ENCODE measurements at places on chromosomes 3 and 15.

- DNase-seq, result no peak
Observed at GRCh38 chr3:155991212-155991611, 120.8 kb downstream of the GMPS start.

- DNase-seq, result no peak
Observed at GRCh38 chr3:139797724-139798343, 120.1 kb upstream of the NMNAT3 start.

DNA sequence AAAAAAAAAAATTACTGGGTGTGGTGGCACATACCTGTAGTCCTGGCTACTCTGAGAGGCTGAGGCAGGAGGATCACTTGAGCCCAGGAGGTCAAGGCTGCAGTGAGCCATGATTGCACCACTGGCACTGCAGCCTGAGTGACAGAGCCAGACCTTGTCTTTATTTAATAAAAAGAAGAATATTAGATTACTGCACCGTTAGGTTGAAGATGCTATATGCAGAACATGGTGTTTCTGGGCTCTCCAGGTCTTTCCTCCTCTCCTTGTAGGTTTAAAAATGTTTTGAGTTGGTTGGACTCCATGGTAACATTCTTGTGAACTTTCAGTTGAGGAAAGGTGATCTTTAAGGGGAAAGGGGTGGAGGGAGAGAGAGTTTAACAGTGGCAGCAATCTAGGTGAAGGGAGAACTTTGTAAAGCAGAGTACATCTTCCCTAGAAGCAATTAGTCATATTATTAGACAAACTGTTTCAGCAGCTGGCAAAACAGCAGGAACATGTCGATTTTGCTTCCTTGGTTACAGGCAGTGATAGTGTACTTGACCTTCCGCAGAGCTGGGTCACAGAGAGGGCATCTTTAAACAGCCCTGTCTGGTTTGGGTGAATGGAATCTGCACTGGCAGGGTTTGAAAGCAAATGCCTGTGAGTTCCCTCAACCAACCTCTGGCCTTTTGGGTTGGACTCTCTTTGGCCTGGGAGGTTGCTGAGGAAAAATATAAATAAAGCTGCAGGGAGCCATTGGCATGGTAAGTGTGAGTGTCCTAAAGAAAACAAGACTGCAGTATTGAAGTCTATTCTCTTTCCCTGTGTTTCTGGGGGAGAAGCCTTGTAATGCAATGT lies 42.8 kb downstream of the NR2C2 start:
- DNase-seq, result no peak

DNA sequence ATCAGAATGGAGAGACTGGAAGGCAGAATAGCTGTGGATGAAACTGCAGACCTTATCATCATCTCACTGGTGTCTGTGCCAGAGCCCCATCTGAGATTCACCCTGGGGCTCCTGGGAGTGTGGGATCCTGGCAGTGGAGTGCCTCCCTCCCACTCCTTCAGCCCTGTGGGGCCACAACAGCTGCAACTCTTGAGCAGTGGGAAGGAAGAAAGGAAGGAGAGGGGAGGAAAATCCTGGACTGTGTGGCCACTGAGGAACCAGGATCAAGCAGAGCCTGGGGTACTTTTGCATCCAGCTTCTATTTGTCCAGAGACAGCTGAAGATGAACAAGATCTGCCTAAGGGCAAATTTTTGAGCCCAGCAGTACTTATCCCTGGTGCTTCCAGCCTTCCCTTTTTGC lies 13.1 kb upstream of the ALDH1A2 start:
- DNase-seq, result no peak

DNA sequence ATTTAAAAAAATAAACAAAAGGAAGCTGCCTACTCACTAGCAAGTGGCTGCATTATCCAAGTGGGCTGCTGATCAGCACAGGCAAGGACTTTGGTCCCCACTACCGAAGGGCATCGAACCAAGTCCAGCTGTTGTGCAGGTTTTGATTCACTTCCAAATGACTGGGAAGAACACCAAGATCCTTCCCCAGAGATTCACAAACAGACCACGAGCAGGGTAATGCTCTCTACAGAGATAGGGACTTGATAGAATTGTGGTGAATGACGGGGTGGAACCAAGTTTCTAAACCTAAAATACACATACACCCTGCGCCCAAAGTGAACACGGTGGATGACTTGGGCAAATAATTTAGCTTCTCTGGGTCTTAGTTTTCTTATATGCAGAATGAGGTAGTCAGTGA lies 203.7 kb upstream of the ICE2 start:
- DNase-seq, result no peak

DNA sequence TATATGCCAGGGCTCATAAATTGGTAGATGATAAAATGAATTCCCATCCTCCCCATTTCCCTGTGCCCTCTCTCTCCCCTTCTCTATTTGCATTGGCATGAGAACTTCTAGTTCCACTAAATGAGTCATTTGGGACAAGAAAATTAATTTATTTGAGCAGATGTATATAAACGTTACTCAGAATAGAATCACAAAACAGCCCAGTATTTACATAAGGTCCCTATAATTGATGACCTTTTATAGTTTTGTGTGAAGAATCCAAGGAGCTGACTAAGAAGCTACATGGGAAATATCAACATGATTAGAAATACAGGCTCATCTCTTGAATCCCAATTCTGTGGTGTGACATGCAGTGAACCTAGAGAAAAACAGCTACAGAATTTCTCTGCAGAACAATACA lies 617.7 kb upstream of the NR2F2 start:
- no peak for DNase-seq

- no peak for DNase-seq
Observed at GRCh38 chr3:64813326-64813725, 125.5 kb upstream of the ADAMTS9 start.

- DNase-seq, result no peak
Observed at GRCh38 chr3:167742338-167742737, 6.8 kb downstream of the SERPINI1 start.

- DNase-seq, result no peak
Observed at GRCh38 chr3:94001191-94001590, 21.2 kb downstream of the ARL13B start.

- DNase-seq, result no peak
Observed at GRCh38 chr15:40750885-40751284, 4.2 kb downstream of the RMDN3 start.

- DNase-seq, result no peak
Observed at GRCh38 chr15:72902245-72902918, 118.8 kb upstream of the ADPGK start.

- DNase-seq, result no peak
Observed at GRCh38 chr15:22839046-22839695, 705 bp downstream of the NIPA2 start.

DNA sequence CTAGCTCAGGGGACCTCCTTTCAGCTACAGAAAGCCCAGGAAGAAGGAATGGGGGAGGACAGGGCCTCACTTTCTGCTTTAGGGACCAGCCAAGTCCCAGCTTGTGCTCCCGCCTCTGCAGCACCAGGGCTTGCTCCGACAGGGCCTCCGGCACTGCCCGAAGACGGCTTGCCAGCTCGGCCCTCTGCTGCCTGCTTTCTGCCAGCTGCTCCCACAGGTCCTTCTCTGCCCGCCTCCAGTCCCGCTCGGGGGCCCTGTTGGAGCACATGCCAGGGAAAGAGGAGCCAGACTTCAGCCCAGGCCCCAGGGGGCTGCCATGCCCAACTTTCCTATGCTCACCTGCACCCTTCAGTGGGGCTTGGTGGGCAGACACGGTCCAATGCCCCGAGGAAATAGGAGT lies 4.3 kb upstream of the CLK3 start:
- DNase-seq, result no peak

GRCh38 chr3:197366301-197367044 lies 68.1 kb upstream of the DLG1 start:
- no peak for DNase-seq

GRCh38 chr3:50194903-50195500 lies 3.6 kb downstream of the GNAT1 start:
- DNase-seq, result peak; percentile 61

DNA sequence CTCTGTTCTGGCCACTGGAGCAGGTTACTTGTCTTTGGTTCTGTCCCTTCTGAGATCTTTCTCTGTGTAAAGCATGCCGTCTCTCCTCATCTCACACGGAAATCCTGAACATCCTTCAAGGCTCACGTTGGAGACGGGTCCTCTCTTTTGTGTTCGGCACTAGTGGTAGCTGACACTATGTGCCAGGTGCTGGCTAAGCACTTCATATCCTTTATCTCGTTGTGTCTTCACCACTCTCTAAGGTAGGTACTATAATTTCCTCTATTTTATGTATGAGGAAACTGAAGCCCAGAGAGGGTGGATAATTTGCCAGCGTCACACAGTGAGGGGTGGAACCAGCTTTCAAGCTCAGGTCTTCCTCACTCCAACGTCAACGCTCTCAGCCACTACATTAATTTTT lies 1.2 kb downstream of the IFT122 start:
- DNase-seq, result peak; percentile 36

- DNase-seq, result no peak
Observed at GRCh38 chr3:36945333-36945980, 603 bp upstream of the TRANK1 start.

DNA sequence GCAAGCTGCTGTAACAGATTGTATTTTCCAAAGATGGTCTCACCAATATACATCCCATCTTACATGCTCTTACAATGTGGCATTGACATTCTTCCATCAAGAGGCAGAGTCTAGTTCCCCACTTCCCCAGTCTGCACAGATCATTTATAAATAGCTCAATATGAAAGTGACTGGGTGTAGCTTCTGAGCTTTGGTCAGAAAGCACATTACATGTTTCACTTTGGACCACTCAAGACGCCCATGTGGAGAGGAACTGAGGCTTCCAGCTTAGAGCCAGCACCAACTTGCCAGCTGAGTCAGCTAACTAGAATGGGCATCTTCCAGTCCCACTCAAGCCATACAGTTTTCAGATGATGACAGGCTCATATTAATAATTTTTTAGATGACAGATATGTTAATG lies 45.5 kb downstream of the GREM1 start:
- no peak for DNase-seq

- peak; percentile 29 for DNase-seq
Observed at GRCh38 chr3:72997421-72997961, 880 bp downstream of the PPP4R2 start.

GRCh38 chr3:137201066-137201465 lies 243.3 kb downstream of the IL20RB start:
- no peak for DNase-seq

- no peak for DNase-seq
Observed at GRCh38 chr15:63908991-63909390, 75.2 kb upstream of the HERC1 start.

GRCh38 chr3:102841866-102842265 lies 407.1 kb downstream of the ZPLD1 start:
- DNase-seq, result no peak

GRCh38 chr15:72281713-72282112 lies 9.4 kb upstream of the PARP6 start:
- no peak for DNase-seq

DNA sequence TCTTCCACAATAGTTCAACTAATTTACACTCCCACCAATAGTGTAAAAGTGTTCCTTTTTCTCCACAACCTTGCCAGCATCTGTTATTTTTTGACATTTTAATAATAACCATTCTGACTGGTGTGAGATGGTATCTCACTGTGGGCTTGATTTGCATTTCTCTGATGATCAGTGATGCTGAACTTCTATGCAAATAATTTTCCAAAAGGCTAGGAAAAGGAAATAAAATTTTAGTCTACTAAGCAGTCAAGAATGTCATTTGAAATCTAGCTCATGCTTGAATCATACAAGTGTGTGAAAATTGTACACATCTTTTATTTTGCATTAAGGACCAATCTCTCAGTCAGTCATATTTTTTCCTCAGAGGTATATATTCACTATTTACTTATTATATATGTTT lies 101.7 kb upstream of the UBP1 start:
- no peak for DNase-seq

GRCh38 chr15:75452364-75452864 lies 924 bp upstream of the SIN3A start:
- DNase-seq, result peak; percentile 83

- no peak for DNase-seq
Observed at GRCh38 chr3:186966406-186966805, 36.1 kb downstream of the ST6GAL1 start.

DNA sequence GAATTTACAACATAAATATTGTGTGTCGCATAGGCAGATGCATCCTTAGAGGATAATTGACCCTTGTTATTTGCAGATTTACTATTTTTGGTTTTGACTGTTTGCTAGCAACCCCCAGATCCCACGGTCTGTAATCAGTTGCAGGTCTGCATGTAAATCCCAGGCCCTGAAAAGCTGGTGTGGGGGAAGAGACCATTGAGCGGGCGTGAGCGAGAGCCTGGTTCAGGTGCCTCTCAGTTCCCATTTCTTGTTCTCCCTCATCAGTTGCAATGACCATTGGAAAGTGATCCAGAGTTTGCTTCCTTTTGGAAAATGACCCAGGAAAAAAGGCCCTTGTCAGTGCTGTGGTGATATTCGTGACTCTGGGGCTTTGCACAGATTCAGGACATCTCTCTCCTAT lies 238.9 kb downstream of the UACA start:
- DNase-seq, result no peak

DNA sequence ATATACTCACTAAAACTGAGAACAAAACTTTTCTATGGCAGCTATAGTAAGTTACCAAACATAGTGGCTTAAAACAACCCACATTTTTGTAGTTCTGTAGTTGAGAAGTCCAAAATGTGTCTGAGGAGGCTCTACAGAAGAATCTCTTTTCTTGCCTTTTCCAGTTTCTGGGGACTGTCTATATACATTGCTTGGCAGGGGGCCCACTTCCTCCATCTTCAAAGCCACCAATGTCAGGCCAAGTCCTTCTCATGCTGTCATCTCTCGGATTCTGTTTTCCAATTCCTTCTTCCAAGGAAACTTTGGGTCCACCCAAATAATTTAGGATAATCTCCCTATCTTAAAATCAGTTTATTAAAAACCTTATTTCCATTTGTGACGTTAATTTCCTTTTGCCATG lies 92.7 kb downstream of the DLG1 start:
- DNase-seq, result no peak

DNA sequence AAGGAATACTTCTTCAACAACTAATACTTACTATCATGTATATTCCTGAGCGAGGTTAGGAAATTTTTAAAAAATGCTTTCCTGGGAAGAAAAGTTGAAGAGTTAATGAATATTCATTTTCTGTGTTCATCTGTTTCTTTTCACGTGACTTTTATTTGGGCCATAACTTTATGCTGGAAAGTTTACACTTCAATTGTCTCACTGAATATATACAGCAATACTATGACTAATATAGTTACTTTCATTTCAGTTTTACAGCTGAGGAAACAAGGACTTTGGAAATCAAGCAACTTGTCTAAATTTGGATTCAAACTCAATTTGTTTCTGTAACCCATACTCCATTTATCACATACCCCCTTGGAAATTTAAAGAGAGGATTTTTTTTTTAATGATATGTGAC lies 894.2 kb downstream of the ROBO1 start:
- no peak for DNase-seq

GRCh38 chr3:168117853-168118313 lies 22.2 kb upstream of the GOLIM4 start:
- DNase-seq, result no peak

GRCh38 chr3:82179291-82179690 lies 417.8 kb upstream of the GBE1 start:
- DNase-seq, result no peak

GRCh38 chr3:9806137-9806536 lies 3.9 kb upstream of the TTLL3 start:
- no peak for DNase-seq
